HS-27A (cell line): ENCODE measurements at places on chromosomes 7 and 10.
A peak's percentile ranks its signal among the peaks of the same experiment; 100 is the strongest.

DNA sequence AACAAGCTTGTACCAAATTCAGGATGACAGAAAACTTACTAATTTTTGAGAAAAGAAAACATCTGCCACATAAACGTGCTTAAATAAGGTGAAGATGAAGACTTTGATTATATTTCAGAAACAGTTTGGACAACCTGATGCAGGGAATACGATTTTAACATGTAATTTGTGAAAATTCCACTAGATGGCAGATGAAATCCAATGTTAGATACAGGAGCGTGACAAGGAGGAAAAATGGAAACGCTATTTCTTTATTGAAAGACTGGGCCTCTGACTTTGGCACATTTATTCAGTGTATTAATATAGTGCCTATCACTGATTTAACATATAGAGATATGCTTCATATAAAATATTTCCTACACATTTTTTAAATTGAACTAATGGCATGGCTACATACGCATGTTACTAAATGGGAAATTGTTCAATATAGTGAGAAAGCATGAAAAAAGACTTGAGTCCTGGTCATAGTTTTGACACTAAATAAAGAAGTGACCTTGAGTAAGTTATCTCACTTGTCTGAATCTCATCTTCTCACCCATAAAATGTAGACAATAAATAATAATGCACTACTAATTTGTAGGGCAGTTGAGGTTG is 60.7 kb downstream of the CD36 start:
- DNase-seq = peak; percentile 61

DNA sequence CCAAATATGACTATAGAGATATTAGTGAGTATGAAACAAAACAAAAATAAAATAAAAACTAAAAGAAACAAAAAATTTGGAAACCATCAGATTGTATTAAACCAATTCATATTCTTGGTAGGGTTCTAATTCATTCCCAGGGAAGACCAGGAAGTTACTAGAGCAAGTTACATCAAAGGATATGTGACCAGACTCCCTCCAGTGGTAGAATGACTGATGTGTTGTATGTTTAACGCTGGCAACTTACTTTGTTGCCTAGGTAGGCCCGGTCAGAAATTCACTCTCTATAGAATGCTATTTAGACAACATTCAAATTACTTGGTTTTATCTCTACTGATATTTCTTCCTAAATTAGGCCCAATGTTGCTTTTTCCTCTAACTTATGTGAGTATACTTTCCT is 5.2 kb downstream of the PHYHIPL start:
- DNase-seq = peak; percentile 3

- no peak for DNase-seq
These were observed 65.8 kb downstream of the ENTPD1 start for GRCh38 chr10:95821720-95822119.

DNA sequence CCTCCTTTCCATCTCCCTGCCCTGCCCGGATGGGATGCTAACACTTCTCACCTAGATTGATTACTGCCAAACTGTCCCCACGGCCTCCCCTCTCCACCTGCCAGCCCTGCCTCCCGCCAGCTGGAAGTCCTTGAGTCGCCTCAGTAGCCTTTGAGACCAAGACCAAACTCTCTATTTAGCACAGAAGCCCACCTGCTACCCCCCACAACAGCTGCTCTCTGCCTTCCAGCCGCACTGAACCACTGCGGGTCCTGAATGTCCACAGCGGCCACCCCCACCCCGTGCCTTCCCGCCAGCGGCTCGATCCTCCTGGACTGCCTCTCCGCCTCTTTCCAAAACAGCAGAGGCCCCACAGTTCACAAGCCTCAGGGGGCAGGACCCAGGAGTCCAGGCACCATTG is 39.0 kb downstream of the FKBP6 start:
- no peak for DNase-seq

- no peak for DNase-seq
These were observed 612.1 kb downstream of the AUTS2 start for GRCh38 chr7:70210200-70210935.

GRCh38 chr10:132748545-132749370 is 37.2 kb downstream of the NKX6-2 start:
- DNase-seq = no peak

DNA sequence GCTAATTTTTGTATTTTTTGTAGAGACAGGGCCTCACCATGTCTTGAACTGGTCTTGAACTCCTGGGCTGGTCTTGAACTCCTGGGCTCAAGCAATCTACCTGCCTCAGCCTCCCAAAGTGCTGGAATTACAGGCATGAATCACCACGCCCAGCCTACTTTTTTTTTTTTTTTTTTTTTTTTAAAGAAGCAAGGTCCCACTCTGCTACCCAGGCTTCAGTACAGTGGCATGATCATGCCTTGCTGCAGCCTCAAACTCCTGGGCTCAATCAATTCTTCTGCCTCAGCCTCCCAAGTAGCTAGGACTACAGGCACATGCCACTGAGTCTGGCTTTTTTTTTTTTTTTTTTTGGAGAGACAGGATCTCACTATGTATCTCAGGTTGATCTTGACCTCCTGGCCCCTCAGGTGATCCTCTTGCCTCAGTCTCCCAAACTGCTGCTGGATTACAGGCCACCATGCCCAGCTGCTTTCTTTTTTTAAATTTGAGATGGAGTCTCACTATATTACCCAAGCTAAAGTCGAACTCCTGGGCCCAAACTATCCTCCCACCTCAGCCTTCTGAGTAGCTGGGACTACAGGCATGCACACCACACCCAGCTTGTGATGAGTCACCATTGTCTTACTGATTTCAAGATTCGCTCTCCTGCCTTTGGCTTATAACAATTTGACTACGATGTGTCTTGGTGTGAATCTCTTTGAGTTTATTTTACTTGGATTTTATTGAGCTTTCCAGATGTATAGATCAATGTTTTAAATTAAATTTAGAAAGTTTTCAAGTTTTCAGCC is 9.0 kb downstream of the RPEL1 start:
- no peak for DNase-seq
